RWPE2 (cell line): ENCODE measurements at places on chromosomes 6 and 20.

- no peak for DNase-seq
Observed at GRCh38 chr20:25453035-25453810, 45.8 kb downstream of the GINS1 start.

DNA sequence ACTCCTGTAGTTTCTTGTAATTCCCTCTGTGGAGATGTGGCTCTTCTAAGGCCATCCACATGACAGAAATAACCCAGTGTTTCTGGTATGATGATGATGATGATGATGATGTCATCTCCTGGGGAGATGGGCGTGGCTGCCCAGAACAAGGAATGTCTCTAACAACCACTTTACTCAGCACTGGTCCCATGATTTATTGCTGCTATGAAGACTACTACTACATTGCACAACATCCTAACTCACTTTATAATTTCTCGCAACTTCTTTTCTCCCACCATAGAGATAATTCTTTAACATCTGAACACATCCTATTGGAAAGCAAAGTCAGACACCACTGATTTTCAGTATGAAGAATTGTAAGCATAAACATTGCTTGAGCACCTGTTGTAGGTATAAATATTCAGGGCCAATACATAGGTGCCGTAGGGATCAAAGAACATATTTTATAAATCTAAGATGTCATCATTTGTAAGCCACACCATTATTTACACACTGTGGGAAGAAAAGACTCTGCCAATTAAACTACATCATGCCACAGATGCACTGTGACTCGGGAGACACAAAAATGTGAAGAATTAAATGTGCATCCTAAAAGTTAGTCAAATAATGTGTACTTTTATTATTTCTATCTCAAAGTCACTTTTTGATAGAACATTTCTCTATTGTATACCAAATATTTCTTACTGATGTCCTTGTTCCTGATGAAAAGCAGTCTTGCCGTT, 6.4 kb downstream of the TPMT start:
- DNase-seq: no peak

GRCh38 chr20:58545565-58546415, 30.6 kb upstream of the APCDD1L start:
- DNase-seq: peak; percentile 42

GRCh38 chr20:50286174-50286511, 95.5 kb downstream of the CEBPB start:
- no peak for DNase-seq

- DNase-seq: no peak
Observed at GRCh38 chr20:8020314-8021079, 936 bp upstream of the TMX4 start.

DNA sequence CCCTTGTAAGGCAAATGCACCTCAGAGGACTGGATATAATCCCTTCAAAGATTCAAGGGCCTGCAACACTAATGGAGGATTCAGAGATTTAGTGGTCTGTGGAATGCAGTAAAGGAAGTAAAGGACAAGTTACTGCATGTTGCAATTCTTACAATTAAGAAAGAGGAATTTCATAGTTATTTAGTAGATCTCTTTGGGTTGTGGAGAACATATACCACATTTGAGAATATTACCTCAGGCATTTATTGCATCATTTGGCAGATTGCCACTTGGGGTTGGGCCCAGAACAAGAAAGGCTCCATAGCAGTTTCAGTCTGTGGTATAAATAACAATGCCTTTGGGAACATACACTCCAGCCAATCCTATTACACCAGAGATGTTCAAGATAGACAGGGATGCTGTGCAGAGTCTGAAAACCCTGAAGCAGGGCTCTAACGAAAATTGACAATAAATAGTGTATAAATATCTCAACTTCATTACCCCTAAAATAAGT, 20.9 kb upstream of the EPM2A start:
- DNase-seq: peak; percentile 58

GRCh38 chr6:104799134-104799657, 60.5 kb downstream of the HACE1 start:
- DNase-seq: no peak

DNA sequence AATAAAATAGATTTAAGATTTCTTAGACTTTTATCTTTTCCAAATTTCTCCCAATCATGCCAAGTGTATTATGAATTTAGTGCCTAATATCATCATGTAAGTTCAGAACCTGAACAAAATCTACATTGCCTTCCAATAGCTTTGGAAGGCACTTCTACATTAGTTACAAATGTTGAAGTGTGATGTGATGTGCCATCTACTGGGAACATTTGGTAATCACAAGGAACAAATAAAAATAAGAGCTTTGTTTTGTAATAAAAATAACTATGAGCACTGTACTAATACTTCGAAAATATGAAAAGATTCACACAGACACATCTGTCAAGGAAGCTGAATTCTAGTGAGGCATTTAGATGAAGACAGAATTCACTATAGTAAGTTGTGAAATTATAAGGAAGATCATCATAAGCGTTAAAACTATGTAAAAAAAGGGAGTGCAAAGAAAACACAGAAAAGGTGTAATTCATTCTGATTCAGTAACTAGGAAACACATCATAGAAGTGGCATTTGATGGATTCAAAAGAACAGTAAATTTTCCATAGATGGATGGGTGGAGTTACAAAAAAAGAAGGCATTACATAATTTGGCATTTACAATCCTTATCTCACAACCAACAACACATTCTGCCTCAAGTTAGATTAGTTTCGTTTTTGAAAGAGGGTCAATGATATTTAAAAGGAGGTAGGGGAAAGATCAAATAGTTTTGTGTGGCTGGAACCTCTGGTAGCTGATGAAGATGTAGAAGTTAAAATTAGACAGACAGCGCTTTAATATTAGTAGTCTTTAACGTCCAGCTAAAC, 161.0 kb downstream of the ASCC3 start:
- DNase-seq: no peak

GRCh38 chr6:138485586-138486248, 13.6 kb downstream of the NHSL1 start:
- no peak for DNase-seq

DNA sequence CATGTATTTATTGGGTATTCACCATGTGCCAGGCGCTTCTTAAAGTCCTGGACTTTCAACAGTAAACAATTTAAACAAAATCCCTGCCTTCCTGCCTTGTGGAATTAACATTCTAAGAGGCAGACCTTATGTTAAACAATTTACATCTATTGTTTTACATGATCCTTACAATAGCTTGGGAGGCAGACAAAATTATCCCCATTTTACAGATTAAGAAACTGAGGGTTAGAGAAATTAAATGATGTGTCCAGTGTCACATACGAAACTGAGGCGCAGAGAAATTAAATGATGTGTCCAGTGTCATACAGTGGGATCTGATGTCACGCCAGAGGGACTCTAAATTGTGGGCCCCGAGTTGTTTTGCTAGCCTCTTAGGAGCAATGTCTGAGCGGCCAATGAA, 105.5 kb downstream of the TIAM2 start:
- DNase-seq: no peak

DNA sequence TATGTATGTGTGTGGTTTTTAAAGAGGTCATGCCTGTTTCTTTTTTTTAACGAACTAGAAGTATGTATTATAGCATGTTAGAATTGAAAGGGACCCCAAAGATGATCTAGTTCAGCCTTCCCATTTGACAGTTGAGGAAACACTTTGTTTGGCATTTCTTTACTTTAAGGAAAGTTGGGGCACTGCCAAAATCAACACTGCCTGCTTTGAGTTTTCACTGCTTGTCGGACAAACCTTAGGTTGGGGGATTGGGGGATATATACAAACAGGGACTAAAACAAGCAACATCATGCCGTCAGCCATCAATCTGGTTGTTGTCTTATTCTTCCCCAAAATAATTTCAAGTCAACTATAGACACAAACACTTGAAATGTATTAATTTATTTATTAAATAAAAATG, 14.1 kb upstream of the CALHM6 start:
- DNase-seq: no peak

GRCh38 chr6:110180228-110181008, at the start of gene CDC40:
Gene CDC40, plus strand, starts transcription at chr6:110180427. Its CDS starts 18 bp downstream, at chr6:110180445.
- DNase-seq: peak; percentile 49

DNA sequence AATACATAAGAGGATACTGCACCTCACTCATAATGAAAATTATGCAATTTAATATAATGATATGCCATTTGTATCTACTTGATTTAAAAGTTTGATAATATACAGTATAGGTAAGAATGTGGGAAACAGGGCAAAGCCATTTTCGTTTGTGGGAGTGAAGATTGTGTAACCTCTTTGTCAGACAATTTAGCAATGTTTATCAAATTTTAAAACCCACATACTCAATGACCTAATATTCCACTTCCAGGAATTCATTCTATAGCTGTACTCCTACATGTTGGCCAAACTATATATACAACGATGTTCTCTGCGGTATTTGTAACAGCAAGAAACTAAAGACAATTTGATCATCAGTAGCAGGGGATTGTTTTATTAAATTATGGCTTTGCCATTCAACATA, 17.8 kb upstream of the FKBP5 start:
- no peak for DNase-seq

DNA sequence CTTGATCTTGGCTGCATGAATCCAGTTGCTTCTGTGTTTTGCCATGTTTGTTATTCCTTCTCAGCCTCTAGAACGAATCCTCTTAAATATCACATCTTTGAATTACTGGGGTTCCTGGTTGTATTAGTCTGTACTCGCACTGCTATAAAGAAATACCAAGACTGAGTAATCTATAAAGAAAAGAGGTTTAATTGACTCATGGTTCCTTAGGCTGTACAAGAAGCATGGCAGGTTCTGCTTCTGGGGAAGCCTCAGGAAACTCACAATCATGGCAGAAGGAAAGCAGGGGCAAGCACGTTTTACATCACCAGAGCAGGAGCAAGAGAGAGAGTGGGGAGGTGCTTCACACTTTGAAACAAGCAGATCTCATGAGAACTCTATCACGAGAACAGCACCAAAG, 18.0 kb upstream of the BFSP1 start:
- no peak for DNase-seq

DNA sequence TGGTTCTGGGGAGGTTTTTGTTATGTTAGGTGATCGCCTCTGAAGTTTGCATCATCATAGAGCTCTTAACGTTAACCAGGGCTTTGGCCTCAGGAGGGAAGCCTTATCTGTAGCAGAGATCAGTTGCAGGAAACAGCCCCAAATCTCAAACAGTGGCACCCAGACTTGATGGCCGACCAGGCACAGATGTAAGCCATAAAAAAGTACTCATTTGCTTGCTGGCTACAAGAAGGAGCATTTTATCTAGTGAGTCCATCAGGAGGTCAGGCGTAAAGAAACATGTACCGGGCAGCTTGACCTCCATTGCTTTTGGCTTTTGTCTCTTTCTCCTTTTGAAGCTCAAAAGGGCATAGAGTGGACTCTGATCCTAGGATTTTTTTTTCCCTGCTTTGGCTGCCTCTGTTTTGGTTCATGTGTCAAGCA, 122.3 kb downstream of the CCDC170 start:
- no peak for DNase-seq

GRCh38 chr6:158795516-158795915, 23.7 kb downstream of the EZR start:
- DNase-seq: no peak

DNA sequence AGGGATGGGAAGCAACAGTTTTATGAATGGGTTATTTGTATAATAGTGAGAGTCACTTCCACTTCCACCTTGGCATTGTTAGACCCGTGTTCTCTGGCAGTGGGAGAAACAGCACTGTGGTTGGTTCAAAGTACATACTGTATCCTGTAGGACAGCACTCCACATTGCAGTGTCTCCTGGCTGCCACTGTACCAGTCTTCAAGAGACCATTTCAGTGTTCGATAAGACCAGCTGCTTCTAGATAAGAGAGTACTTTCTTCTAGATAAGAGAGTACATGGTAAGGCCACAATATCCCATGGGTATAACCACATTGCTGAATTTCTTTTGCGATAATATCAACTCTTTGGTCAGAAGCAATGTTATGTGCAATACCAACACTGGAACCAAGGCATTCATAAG, 28.8 kb downstream of the FITM2 start:
- no peak for DNase-seq

GRCh38 chr20:31920275-31920855, 31.5 kb downstream of the PDRG1 start:
- peak; percentile 67 for DNase-seq

DNA sequence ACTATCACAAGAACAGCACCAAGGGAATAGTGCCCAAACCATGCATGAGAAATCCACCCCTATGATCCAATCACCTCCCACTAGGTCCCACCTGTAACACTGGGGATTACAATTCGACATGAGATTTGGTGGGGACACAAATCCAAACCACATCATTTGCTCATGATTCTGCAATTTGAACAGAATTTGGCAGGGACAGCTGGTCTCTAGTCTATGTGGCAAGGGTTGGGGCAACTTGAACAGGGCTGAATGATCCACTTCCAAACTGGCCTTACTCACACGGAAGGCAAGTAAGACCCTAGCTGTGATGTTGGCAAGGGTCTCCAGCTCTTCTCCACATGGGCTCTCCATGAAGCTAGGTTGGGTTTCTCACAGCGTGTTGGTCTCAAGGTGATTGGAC, 10.1 kb upstream of the FKBP5 start:
- no peak for DNase-seq

DNA sequence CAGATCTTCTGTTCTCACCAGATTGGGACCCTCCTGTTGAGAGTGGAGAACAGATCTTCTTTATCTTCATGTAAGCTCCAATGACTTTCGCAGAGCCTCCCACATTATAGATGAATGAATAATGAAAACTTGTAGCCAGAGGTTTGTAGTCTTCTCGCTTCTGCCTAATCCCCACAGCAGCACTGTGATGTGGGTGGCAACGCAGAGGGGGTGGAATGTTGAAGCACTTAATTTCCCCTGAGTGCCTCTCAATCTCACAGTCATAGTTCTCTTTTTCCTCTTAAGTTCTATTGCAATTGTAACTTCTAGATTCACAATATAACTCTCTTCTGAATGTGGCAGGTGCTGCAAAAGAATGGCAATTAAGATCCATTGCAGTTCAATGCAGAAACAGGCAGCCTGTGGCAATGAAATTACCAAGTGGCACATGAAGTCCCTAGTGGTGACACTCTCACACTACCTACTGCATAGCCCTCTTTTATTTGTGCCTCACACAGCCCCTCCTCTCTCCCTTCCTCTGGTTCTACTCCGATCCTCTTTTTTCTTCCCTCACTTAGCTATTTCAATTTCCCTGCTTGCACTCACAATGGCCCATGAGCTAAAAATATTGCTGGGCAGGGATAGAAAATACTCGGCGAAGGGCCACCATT, 281.9 kb downstream of the UBE3D start:
- DNase-seq: no peak

- DNase-seq: no peak
Observed at GRCh38 chr6:43075670-43076463, at the start of gene PTK7. Gene PTK7, plus strand, starts transcription at chr6:43076314. Its CDS starts 175 bp downstream, at chr6:43076489.

DNA sequence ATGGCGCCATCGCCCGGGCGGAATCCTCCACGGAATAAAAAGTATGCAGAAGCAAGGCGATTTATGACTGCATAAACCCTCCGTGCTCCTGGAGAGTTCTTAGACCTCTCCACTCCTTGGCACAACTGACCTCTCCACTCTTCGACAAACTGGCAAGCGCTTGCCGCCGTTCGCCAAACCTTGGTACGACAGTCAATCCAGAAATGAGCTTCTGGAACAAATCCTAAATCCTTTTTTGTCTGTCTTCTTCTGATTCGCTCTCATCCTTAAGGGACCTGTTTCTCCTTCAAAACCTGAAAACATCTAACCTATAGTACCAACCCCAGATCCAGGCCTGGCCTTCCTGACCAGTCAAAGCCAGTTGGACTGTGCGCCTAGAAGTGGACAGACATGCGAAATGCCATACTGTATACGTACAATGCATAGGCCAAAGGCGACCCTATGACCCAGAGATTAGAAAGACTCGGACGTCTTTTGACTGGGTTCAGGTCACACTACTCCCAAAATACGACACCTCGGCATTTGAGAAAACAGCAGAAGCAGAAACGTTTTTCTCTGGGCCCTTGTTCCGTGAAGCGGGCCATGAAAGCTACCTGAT, 59.4 kb downstream of the TRIM27 start:
- no peak for DNase-seq
